Muscle of back (tissue), 13 donors: ENCODE measurements at places on chromosomes 1 and 21.

DNA sequence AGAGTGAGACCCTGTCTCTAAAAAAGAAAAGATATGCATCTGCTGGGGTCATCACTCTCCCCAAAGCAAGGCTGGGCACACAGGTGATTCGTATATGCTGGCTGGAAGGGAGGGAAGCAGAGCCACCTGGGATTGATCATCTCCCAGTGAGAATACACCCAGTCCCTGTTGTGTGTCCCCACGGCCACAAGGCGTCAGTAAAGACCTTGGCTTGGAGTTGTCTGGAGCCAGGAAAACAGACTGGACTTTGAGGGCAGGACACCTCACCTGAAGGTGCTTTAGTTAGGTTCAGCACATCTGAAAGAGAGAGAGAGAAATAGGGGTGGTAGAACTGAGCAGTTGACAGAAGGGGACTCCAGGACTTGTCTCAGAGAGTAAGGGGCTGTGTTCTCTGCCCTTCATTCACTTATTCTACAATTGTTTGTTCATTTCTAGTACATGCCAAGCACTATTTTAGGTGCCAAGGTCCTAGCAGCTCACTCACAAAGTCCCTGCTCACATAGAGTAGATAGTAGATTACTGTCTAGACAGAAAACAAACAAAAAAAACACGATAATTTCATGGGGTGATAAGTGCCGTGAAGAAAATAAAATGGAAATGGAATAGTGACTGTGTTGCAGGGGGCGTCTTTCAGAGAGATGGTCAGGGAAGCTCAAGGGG lies 13.5 kb downstream of the CITED4 start:
- peak; percentile 44 for DNase-seq

- peak; percentile 73 for DNase-seq
These were observed 16.6 kb downstream of the SAMD11 start for GRCh38 chr1:940107-941014.

GRCh38 chr1:153748903-153749302 lies 21.1 kb downstream of the INTS3 start:
- no peak for DNase-seq

DNA sequence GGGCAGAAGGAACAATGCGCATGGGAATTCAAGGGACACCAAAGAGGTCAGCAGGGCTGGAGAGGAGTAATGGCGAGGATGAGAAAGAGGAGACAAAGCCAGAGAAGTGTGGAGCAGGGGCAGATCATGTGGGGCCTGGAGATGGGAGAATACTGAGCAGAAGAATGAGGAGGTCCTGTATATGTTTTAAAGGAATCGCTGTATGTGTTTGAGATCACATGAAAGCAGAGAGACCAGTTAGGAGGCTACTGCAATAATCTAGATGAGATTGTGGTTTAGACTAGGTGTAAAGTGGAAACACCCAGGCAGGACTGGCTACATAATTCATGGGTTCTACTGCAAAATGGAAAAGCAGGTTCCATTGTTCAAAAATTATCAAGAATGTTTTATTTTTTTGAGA lies 33.3 kb upstream of the SLC30A10 start:
- DNase-seq: no peak

GRCh38 chr21:44011123-44011522 lies 986 bp upstream of the TRAPPC10 start:
- DNase-seq: no peak

DNA sequence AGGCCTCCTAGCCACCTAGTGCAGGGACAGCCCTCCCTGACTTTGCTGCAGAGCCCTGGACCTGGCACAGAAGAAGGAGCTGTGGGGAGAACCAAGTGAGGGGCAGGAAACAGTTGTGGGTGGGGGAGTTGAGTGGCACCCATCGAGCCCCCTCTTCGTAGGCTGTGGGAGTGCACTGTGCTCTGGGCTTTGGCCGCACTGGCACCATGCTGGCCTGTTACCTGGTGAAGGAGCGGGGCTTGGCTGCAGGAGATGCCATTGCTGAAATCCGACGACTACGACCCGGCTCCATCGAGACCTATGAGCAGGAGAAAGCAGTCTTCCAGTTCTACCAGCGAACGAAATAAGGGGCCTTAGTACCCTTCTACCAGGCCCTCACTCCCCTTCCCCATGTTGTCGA lies 1.2 kb downstream of the DUSP23 start:
- DNase-seq: no peak

- DNase-seq: peak; percentile 34
These were observed 944.5 kb downstream of the KCNT2 start for GRCh38 chr1:195663549-195664280.

GRCh38 chr21:42039470-42039901 lies 29.3 kb upstream of the ZBTB21 start:
- no peak for DNase-seq

DNA sequence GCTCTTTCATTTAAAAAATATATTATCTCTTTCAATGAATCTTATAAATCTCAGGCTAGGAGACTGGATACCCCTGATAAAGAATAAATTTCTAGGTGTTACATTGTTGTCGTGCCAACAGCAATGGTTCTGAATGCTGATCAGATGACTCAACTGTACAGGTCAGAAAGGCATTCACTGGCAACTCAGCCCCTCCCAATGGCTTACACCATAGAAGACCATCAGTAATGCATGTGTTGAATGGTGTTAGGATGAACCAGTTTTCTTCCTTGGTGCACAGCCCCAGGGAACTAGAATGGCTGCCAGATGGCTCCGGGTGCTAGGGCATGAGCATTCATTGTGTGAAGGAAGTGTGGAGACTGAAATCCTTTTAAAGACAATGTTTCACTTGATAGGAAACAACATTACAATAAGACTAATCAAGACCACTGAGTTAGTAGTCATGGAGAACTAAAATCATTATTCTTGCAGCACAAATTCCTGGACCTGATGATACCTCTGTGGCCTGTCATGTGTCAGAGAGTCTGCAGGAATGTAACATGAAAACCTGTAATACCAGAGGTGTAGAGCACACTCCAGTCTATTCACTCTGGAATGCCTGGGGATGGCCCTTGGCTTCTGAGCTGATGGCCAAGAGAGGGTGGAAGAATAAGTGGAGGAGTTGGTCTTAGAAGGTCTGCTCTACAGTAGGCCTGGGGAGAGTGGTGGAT lies 187.7 kb upstream of the LMO4 start:
- DNase-seq: no peak

DNA sequence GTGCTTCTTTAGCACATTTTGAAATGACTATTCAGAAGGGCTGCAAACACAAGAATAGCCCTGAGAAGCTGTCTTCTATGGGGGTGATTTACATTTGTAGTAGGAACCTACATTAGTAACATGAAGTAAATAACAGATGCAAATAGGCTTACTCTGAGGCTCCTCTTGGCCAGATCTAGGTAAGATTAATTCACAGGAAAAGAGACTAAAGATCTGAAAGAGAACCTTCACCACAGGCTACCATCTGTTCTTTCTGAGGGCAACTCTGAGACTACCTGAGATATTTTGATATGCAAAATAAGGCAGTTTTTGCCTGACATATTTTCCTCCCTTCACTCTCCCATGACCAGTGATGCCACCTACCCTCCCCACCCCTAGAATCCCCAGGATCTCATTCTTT lies 1267.8 kb downstream of the PLA2G4A start:
- no peak for DNase-seq

DNA sequence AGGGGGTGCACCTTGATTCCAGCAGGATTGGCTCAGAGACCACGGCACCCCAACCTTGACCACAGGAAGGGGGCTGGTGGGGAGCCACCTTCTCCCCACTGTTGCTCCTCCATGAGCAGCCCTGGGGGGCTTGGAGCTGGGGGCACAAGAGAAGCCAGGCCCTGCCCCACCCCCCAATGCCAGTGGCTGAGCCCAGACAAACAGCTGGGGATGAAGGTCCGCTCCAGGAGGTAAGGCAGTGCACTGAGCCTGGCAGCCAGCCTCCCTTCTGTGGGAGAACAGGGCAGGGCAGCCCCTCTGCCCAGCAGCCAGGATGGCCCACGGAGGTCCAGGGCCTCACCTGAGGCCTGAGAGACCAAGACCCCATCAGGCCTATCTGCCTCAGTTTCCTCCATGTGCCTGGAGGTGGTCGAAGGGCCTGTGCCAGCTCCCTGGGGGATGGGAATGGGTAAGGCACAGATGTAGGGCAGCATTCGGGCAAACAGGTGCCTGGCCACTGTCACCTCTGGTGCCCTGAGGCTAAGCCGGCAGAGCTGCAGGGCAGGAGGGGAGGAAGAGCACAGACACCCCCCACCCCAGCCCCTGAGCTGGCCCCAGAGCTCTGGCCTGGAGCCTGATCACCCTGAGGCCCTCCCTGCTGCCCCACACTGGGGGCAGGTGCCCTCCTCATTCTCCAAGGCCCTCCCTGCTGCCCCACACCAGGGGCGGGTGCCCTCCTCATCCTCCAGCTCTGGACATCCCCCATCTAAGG lies 7.1 kb downstream of the ITGB2 start:
- DNase-seq: no peak

DNA sequence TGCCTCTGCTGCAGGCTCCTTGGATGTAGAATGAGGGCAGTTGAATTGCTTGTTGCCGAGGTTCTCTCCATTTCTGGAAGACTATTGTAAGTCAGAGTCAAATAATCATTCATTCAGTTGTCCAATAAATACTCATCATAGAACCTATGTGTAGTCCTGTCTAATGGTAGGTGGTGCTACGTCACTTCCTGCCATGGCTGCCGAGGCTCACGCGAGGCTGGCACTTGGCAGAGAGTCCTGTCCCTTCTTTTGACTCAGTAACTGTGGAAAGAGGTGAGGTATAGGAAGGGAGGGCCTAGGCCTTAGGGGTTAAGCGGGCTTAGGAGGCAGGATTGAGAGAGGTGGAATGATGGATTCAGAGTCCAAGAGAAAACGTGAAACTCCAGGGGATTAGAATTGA lies 9.7 kb downstream of the ADARB1 start:
- no peak for DNase-seq

DNA sequence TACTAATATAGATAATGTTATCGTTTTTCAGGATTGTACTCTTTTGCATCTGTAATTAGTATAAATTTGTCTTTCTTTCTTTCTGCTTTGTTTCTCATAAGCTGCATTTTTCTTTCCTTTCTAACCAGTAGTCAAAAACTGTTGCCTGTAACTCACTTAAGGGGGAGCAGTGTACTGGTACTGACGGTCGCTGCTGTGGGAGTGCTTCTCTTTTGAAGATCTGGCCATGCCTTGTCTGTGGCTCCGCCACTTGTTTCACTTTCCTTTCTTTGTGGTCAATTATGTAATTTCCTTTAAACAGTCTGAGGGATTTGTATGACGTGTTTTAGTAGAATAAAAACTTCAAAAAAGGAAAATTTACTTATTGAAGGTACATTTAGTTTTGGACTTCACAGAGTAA lies 37.0 kb downstream of the MIA3 start:
- no peak for DNase-seq

DNA sequence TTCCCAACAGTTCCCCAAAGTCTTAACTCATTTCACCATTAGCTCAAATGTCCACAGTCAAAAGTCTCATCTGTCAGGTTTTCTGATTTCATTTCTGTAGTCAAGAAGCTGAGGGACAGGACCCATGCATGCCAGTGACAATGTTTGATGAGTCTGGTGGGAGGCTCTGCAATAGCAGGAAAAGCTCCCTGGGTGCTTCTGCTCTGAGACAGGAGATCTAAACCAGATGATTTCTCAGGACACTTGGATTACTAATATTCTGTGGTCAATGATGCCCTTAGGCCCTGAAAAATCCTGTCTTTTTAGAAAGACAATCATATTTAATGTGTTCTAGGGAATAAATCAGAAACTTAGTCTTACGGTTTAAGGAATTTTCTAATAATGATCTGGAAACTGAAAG lies 56.4 kb downstream of the PCBP3 start:
- DNase-seq: no peak

GRCh38 chr1:91133248-91133647 lies 111.4 kb upstream of the ZNF644 start:
- peak; percentile 10 for DNase-seq

- DNase-seq: no peak
These were observed 196.5 kb upstream of the POU3F1 start for GRCh38 chr1:38243106-38243505.

DNA sequence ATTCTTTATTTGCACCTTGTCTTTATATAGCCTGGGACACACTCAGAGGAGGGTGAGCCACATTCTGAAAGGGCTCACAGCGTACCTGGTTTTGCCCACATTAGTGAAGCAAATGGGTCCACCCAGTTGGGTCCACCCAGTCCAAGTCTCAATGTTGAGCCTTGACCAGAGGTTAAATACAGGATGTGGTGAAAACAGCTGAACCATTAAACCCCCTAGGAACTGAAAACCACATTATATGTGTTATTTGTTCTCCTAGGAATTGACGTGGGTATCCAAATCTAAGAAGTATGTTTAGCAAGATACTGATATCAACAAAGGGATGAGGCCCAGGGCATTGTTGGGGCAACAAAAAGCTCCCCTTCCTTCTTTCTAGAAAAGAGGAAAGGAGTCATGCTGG lies 83.8 kb downstream of the SETD4 start:
- no peak for DNase-seq

- DNase-seq: no peak
These were observed 85.3 kb downstream of the CDC7 start for GRCh38 chr1:91585982-91586381.

- DNase-seq: no peak
These were observed 27.7 kb upstream of the ATP5PO start for GRCh38 chr21:33943293-33943692.

DNA sequence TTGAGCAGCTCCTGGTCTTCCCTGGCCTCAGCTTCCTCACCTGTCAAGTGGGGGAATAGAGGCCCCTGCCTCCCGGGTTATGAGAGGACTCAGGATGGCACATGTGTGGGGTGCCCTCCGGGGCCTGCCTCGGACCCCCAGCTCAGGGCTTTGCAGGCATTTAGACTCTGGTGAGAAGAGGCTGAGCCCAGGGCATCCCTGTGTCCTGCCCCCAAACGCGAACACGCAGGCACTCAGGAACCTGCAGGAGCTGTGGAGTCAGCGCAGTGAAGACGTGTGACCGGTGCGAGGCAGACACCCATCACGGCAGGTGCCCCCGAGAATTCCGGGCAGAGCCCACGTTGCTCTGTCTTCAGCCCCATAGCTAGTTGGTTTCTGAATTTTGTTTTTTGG lies 5.5 kb upstream of the PEX10 start:
- DNase-seq: no peak

GRCh38 chr1:109719337-109719837 lies 7.3 kb downstream of the GSTM5 start:
- DNase-seq: no peak

GRCh38 chr1:1315435-1315954 lies 7.1 kb downstream of the PUSL1 start:
- no peak for DNase-seq

DNA sequence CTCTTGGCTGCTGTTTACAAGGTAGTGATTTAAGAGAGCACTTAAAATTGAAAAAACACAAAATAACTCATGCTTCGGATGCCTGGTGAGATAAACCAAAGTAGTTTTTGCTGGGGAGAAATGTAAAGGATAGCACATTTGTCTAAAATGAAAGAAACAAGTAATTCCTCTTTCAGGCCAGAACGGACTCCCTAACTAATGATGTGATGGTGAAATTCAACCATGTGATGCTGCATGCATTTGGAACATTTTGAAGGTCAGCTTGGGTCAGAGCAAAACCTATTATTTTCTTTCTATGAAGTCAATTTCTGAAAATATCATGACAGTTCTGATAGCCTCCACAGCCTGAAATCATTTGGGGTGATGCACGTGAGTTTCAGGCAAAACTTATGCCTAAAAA lies 27.6 kb downstream of the NMNAT2 start:
- DNase-seq: no peak
